ENCODE measurements at places on chromosomes 2 and 18.

DNA sequence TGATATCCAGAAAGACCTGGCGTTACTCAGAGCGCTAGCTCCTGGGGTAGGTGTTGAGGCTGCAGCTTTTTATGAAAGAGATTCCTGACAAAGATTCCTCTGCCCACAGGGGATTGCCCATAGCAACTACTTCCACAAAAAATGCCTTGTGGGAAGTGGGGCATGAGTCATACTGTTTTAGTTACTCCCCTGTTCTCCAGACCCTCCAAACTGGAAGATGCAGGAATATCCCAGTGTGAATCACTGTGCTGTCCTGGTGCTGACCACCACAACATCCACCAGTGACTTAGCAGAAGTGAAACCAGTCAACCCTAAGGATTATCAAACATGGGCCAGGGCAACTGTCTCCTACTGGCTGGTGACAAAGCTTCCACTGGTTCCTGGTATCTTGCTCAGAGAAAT, 61.8 kb downstream of the CDH2 start:
- peak; percentile 34 for DNase-seq

GRCh38 chr18:8307960-8308359, 301.3 kb upstream of the RAB12 start:
- DNase-seq: no peak

DNA sequence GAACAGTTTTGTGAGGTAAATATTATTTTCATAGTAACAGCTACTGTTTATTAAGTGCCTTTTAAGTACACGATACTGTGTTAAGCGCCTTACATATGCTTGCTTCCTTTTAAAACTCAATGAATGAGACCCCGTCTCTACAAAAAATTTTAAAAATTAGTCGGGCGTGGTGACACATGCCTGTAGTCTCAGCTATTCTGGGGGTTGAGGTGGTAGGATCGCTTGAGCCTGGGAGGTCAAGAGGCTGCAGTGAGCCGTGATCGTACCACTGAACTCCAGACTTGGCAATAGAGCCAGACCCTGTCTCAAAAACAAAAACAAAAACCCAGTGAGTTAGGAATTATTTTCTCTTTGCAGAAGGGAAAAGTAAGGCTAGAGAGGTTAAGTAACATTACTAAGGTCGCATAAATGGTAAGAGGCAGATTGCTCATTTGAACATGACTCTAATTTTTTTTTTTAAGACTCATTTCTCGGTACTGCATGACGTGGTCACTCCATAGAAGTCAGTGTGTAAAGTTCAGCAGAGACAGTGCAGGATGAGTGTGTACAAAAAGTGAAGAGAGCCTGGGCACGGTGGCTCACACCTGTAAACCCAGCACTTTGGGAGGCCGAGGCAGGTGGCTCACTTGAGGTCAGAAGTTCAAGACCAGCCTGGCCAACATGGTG, 1.1 kb downstream of the METAP1D start:
- DNase-seq: no peak

GRCh38 chr2:48529194-48529593, 760 bp upstream of the STON1 start:
- DNase-seq: peak; percentile 27

DNA sequence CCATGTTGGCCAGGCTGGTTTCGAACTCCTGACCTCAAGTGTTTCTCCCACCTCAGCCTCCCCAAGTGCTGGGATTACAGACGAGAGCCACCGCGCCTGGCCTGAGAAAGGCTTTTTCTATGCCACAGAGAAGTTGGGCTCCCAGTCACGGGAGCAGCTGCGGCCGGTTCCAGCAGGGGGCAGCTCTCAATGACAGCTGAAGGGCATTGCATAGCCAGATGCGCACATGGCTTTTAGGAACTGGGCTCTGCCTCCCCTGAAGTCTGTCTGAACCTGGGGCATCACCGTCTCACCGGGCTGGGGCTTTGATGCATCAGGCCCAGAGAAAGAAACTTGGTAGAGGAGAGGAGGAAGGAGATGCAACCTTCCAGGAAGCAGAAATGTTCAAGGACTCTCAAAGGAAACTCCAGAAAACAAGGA, 84.2 kb upstream of the LAPTM4A start:
- DNase-seq: peak; percentile 67

DNA sequence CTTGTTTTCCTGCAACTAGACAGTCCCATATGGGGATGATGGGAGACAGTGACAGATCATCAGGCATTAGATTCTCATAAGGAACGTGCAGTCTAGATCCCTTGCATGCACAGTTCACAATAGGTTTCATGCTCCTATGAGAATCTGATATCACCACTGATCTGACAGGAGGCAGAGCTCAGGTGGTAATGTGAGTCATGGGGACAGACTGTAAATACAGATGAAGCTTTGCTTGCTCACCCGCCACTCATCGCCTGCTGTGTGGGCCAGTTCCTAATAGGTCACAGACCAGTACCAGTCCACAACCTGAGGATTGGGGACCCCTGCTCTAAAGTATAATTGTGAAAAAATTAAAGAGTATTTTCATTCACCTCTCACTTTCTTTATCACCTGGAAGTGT, 23.6 kb upstream of the RAB1A start:
- DNase-seq: no peak

DNA sequence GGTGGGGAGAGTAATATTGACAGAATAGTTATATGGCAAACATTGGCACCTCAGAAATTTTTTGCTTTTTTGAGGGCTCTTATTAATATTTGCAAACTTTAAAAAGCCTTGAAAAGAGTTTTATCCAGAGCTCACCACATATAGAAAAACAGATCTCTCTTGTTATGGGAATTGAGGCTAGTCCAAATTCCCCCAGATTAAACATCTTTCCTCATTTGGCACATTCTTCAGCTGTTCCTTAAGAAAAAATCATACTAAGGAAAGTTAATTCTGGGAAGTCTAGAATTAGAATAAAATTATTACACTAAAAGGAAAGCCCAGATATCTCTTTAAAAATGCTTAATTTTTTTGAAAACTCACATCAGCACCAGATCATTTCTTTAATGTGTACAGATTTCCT, 5.6 kb downstream of the TFPI start:
- DNase-seq: no peak

- peak; percentile 34 for DNase-seq
These were observed 24.1 kb downstream of the POLE4 start for GRCh38 chr2:74982577-74982976.

DNA sequence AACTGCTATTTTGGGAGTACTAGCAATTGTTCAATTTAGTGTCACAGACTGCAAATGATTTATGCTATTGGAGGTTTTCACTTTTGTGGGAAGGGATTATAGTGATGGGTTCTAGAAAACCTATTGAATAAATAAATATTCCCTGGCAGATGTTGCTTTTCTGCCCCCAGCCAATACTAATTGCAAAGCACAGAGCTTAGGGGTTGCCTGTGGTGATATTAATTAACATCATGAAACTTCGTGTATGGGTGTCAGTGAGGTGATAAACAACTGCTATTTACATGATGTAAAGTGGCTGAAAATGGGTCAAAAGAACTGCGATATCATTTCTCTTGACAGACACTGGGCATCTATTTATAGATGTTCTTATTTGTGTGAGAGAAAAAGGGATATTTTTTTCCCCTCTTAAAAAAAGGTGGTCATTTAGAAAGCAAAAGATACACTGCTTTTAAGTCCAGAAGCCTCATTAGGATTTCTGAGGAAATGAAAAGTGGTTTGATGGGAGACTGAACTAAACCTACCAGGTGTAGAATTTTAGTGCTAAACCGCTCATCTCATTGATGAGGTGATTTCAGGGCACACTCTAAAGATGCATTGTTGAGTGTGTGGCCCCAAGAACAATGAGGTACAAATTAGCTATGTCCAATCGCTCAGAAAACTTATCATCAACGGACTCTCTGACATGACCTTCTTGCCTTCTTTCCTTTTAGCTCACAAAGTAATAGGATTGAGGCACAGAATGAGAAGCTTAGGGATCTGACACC, 116.7 kb upstream of the CHST9 start:
- no peak for DNase-seq

DNA sequence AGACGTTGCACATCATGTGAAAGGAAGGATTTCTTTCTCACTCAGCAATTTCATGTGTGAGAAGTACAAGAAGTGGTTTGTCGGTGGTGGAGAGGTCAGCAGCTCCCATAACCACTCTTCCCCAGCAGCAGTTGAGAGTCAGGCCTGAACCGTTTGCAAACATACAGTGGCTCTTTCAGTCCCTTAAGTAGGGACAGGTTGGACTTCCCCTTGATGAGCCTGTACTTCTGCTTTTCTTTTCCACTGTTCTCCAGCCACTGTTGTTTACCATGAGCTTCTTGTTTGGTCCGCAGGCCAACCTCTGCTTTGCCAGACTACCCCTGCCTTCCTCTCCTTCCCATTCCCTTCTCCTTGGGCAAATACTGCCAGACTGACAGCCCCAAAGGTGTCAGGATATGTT, 391.3 kb upstream of the CELF4 start:
- DNase-seq: no peak

DNA sequence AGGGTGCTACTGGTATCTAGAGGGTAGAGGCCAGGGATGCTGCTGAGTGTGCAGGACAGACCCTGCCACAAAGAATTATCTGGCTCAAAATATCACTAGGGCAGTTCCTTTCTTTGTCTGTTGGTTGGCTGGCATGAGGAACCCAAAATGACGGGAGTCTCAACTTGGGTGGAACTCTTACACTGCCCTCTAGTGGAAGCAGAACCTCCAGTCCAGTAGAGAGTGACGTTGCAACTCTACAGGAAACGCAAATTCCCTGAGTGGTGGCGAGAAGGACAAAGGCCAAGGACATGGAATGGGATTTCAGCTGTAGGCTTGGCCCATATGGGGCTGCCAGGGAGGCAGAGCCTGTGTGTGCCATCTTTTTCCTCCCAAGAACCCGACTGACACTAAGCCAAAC, 47.1 kb downstream of the COPS8 start:
- DNase-seq: no peak

DNA sequence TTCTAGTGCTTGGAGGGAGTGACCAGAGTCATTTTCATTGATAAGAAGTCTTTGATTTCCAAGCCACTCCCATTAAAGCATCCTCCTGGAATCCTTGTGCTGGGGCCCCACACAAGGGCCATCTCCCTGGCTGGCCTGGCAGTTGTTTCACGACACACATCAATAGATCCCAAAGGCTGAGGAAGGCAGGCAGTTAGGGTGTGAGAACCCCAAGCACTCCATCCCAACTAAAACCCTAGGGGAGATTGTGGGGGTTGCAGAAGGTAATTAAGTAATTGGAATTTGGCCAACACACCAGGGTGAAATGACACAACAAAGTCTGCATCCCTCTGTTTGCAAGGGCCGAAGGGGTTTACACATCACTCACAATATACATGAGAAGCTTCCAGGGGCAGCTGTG, 578.1 kb upstream of the SYT4 start:
- DNase-seq: no peak

DNA sequence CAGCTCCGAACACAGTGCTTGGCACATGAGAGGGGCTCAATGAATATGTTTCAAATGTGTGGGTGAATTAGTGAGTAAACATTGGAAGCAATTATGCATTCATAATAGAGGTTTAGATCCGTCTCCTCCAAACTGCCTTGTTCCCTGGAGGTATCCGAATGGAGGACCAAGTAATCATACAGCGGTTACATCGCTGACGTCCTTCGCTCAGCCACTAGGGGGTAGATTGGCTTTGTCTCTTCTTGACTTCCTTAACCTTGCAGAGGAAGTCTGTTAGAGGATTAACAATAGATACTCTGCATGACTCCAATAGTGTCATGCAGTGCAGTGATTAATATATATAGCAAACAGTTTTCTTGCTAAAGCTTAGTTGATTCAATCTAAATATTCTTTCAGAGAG, 517.0 kb downstream of the PTPRM start:
- DNase-seq: peak; percentile 79

GRCh38 chr2:71153585-71154224, 23.3 kb downstream of the MPHOSPH10 start:
- DNase-seq: no peak

- DNase-seq: no peak
These were observed 599.5 kb upstream of the SYT4 start for GRCh38 chr18:43876748-43877147.

DNA sequence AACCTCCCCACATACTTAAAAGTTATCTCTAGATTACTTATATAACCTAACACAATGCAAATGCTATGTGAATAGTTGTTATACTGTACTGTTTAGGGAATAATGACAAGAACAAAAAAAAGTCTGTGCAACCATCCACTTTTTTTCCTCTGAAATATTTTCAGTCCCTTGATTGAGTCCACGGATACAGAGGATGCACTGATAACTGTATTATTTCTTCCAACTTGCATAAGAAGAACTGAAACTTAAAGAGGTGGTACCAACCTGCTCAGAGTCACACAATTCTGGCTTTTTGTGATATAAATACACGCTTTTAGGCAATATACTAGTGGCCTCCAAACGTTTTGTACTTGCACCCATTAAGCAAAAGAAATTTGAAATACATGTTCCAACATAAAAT, 1.4 kb downstream of the SMC6 start:
- DNase-seq: no peak

DNA sequence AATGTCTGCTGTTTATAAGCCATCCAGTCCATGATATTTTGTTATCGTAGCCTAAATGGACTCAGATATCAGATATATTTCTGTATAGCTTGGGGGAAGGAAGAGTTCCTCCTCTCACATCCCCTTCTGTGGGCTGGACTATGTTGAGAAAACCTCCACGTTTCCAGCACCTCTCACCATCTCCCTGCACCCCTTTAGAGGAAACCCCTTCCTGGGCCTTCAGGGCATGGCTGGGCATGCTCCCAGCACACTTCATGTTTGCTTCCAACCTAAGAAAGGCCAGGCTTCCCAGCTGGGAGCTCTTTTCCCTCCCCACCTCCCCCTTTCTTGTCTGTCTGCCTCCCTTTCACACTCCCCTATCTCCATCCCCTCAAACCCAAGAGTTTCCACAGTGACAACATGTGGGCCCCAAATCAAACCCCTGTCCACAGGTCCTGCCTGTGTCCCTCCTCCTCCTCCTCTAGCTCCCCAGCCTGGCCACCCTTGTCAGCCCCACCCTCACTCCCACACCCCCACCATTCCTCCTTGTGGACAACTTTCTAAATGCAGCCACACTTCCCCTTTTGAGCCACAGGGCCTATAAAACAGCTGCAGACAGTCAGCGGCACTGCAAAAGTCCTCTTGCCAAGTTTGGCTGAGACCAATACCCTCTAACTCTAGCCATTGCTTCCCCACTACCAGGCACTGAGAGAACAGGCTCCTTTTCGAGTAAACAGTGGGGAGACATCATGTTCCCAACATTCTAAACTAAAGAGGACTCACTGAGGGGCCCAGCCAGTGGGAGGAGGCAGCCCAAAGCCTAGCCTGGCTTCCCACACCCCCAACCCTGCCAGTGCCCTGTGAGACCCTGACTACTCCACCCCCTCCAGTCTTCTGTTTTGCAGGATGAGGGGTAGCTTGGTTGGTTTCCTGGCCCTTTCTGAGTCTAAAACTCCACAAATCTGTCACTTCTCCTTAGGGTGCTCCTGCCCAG, 120.5 kb downstream of the ZFP36L2 start:
- DNase-seq: no peak
